ENCODE measurements at places on chromosomes 3 and 15. TPM values are rescaled to one million over a fixed set of nuclear protein-coding genes. Genes with fewer than 3 reads are reported as not detected.

- no peak for DNase-seq
These were observed 150.8 kb downstream of the ZNF609 start for GRCh38 chr15:64611085-64611725.

DNA sequence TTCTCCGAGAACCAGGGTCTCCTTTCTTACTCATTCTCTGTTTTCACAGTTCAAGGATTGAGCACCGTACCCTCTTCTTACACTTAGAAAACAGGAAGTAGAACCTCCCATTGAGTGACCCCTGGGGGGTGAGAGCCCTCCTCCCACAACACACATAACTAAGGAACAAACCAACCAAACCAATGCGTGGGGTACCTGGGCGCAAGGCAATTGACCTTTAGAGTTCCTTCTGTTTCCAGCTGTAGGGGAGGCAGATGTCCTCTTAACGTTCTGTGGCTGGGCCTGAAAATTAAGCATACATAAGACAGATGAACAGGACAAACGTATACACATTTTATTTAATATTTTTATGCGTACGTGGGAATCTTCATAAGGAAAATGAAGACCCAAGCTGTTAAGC is 33.5 kb upstream of the TIMP4 start:
- no peak for DNase-seq

DNA sequence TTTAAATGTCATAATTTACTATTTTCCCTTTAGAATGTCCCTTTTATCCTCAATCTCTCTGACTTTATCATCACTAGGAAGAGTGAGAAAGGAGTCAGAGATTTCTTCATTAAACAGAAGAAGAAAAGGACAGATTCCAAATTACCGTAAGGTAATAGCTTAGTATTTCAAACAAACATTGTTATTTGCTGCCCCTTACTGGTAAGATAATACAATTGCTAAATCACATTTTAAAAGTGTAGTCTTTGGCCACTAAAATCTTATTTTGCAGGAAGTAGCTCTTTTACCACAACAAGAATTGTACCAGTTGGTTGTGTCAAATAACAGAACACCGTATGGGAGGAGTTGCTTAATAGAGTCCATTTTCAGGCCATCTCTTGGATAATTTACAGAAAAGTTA is 53.7 kb downstream of the CGGBP1 start:
- no peak for DNase-seq

- no peak for DNase-seq
These were observed 64.9 kb upstream of the SPRED1 start for GRCh38 chr15:38187630-38188313.

GRCh38 chr15:43251871-43252250 is 14.9 kb downstream of the TGM5 start:
- no peak for DNase-seq

- peak; percentile 71 for DNase-seq
These were observed 43.9 kb downstream of the P3H2 start for GRCh38 chr3:190076601-190077394.

DNA sequence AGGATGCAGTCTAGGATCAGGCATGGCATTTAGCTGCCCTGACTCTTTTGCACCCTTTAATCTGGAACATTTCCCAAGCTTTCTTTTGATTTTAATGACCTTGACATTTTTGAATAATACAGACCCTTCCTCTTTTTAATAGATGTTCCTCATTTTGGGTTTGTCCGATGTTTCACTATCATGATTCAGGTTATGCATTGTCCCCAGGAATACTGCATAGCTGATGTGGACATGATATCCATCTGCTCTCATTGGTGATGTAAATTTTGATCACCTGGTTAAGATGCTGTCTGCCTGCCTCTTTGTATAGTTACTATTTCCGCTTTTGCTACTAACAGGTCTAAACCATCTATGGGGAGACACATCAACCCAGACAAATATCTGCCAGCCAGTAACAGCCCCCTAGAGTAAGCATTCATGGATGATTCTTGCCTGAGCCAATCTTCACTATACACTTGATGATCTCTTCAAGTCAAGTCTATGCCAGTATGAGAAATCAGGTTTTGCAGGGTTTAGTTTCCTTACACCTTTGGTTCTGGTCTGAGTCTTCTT is 50.6 kb upstream of the ULK4 start:
- no peak for DNase-seq

DNA sequence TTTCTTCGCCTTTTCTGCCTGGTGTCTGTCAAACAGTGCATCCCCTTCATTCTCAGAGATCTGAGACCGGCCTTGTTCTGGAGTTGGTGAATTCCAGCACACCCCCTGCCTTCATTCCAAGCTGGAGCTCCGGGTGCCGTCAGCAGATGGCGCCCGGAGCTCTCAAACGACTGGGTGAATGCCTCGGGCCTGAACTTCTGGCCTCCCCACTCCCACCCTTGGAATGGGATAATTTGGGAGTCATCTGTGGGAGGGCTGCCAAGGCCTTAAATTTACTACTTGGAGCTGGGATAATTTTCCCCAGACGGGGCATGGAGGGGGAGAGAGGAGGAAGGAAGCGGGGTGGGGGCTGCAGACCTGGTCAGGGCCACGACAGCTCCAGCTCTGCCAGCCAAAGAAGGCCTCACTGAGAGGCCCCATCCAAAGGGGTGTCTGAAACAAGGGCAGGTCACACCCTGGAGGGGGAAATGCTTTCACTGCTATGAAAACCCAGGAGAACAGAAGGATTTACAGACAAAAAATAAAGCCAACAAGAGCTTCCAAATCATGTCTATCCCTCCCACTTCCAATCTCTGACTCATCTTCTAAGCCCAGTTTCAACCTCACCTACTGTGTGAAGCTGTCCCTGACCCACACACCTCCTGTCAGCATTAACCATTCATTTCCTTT is 187.9 kb downstream of the OPA1 start:
- DNase-seq, result peak; percentile 78

GRCh38 chr3:135136361-135137100 is 341.5 kb downstream of the EPHB1 start:
- DNase-seq, result no peak

- DNase-seq, result no peak
These were observed 35.8 kb downstream of the COL8A1 start for GRCh38 chr3:99674086-99674789.

- peak; percentile 17 for DNase-seq
These were observed 9.1 kb upstream of the RASGRF1 start for GRCh38 chr15:79099692-79100091.

DNA sequence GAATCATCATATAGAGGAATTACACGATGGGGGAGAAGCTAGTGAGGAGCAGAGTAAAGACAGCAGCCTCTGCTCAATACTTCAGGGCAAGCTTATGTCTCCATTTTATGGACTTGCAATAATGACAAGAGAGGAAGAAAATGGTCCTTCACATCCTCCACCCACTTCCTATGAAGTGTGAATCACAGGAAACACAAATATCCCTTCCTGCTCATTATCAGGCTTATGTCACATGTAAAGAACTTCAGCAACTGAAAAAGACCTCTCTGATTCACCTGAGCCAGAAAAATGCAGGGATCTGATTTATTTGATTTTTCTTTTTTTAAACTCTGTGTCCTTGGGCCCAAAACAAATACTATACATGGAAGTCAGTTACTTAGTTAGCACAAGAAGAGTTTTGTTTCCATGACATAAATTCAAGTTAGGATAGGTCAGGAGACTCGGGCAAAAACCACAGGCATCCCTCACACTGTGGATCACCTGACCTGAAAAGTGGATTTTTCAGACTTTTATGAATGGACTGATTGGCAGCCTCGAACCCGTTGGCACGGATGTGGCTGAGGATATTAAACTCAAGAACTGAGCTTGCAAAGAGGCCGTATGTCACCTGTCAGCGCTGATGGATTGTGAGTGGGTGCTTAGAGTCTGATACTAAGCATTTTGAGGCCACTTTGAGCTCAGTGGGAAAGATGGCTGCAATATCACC is 620.8 kb upstream of the MDFIC2 start:
- DNase-seq, result no peak

- no peak for DNase-seq
These were observed 620.3 kb downstream of the ZPLD1 start for GRCh38 chr3:103055021-103055520.

GRCh38 chr3:128508852-128509251 is 15.9 kb upstream of the GATA2 start:
- no peak for DNase-seq

DNA sequence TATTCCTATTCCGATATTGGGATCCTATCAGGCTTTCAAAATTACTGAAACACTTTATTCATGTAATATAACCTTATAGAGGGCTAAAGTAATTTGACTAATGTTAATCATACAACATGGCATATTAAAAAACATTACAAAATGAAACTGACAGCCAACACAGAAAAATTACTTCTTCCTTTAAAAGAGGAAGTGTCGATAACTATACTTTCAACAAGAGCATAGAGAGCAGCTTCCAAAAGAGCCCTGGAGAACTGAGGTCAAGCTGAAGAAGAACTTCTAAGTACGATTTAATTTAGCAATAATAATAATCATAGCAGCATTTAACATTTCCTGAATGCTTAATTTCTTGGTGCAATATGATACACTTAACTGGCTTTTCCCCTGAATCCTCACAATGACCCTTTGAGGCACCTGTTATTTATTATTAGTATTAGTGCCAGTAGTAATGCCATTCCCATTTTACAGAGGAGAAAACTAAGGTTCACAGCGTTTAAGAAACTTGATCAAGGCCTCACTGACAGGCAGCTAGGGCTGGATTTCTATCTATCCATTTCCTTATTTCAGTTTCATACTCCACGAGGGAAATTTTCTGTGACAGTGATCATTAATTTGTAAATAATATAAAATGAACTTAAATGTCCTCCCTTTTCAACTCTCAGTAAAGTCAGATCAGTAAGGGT is 181.6 kb downstream of the CFAP20DC start:
- DNase-seq, result no peak

- DNase-seq, result no peak
These were observed 34.5 kb downstream of the FANCI start for GRCh38 chr15:89278307-89278706.

DNA sequence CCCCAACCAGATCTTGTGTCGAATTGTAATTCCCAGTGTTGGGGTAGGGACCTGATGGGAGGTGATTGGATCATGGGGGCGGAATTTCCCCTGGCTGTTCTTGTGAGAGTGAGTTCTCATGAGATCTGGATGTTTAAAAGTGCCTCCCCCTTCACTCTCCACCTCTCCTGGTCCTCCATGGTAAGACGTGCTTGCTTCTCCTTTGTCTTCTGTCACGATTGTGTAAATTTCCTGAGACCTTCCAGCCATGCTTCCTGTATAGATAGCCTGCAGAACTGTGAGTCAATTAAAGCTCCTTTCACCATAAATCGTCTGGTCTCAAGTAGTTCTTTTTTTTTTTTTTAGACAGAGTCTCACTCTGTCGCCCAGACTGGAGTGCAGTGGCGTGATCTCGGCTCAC is 42.3 kb downstream of the NR1D2 start:
- no peak for DNase-seq

Gene GXYLT2
- total RNA-seq, result 20.4 TPM

Gene FANCD2OS
- not detected for total RNA-seq

Gene GOLGA6B
- not detected for total RNA-seq

Gene AGTR1
- total RNA-seq, result 8.5 TPM

Gene GOLGA6L7
- not detected for total RNA-seq

Gene STIMATE
- total RNA-seq, result 36.6 TPM

Gene ZIC4
- total RNA-seq, result 0.09 TPM

Gene ATP2B2
- total RNA-seq, result 0.29 TPM

Gene GOLGA6D
- total RNA-seq, result 0.12 TPM

Gene TMCO5A
- total RNA-seq, result not detected

All from aorta (tissue), 5 donors.